ENCODE measurements at places on chromosomes 7 and 10.

DNA sequence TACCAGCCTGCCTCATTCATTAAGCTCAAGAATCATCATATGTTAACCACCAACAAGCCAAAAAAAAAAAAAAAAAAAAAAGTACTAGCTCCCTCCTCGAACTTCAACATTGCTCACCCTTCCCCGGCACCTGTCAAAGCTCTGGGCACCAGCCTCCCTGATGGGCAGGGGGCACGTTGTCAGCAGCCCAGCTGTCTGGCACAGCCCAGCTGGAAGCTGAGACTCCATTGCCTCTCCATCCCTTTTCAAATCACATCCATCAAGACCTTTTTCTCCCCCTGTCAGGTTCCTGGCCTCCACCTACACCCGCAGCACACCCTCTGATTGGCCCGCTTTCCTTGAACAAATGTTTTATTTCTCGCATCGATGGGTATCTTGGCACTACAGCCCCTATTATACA, 913.3 kb upstream of the AUTS2 start:
- DNase-seq = no peak

GRCh38 chr7:38321515-38321944, 48.1 kb upstream of the TARP start:
- DNase-seq = no peak

DNA sequence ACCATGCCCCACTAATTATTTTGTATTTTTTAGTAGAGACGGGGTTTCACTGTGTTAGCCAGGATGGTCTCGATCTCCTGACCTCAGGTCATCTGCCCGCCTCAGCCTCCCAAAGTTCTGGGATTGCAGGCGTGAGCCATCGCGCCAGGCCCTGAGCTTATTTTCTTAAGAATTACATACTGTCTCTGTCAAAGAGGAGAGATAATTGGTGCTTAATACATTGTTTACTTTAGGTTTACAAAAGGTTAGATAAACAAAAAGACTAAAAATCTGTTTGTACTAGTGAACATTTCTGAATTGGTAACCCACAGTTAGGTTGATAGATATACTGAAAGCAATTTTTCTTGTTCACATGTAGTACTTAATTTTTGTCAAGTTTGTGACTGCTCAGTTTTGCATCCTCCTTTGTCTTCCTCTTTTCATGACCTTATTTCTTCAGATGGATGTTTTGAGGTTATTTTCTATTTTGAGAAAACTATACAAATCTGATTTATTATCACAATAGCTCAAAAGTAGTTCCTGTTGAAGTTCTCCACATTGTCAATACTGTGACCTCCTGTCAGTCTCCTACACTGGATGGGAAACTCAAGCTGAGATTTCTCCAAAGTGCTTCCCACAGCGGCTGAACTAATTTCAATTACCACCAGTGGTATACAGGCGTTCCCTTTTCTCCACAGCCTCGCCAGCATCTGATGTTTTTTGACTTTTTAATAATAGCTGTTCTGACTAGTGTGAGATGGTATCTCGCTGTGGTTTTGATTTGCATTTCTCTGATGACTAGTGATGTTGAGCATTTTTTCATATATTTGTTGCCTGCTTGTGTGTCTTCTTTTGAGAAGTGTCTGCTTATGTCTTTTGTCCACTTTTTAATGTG, 22.5 kb downstream of the HHEX start:
- DNase-seq = no peak

GRCh38 chr7:157513682-157514081, 176.9 kb downstream of the DNAJB6 start:
- DNase-seq = no peak

DNA sequence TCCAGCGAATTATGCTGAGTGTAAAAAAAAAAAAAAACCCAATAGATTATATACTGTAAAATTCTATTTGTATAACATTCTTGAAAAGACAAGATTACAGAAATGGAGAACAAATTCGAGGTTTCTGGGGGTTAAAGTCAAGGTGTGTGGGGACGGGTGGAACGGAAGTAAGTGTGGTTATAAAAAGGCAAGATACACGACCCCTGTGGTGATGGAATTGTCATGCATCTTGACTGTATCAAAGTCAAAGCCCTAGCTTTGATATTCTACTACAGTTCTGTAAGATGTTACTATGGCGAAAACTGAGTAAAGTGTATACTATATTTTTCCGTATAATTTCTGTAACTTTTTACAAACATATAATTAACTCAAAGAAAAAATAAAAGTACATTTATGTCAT, 718.2 kb upstream of the PCDH15 start:
- no peak for DNase-seq

DNA sequence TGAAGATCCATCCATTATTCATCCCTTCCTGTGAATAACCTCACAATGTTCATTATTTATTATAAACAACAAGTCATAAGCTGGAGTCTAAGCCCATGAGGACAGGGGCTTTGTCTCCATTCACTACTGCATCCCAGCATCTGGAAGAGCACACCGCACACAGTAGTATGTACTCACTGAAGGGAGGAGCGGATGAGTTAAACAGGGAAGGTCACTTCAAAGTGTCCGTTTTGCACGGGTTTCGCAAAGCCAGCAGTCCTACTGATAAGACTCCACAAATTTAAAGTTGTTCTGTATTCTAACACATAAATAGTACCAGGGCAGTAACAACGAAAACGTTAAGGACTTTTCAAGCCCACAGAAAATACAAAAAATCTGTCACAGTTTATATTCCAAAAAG, 167.9 kb downstream of the PARD3 start:
- DNase-seq = no peak

DNA sequence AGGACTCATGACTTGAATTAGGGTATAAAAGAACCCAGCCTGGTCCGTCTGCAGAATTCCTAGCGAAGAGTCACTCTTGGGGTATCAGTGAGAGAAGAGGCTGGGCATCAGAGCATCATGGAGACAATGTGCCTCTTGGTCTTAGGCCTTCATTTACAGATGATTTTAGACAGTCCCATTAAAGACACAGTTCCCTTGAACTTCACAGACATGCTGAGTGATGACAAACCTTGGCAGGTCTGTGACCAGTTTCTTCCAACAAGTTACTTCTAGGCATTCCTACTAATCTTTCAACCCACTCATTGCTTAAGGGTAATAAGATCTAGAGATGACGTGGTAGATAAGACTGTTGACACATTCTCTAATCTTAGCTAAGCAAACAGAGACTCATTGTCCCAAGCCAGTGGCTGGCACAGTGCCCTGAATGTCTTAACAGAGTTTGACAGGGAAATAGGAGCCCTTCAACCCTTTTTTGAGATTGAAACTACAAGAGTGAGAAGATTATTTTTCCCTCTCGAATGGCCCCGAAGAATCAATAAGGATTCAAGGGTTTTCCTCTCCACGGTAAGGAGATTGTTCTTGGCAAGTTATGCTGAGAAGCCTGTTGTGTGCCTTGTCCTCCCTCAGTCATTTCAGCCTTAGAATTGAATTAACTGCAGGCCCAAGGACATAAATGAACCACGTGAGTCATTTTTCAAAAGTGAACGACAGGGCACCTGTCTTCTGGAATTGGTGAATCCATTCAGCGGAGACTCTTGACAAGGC, 281.1 kb downstream of the CCDC3 start:
- DNase-seq = no peak
